M059J (cell line): ENCODE measurements at places on chromosomes 12 and 14. TPM values are rescaled to one million over a fixed set of nuclear protein-coding genes. Genes with fewer than 3 reads are reported as not detected.
A peak's percentile ranks its signal among the peaks of the same experiment; 100 is the strongest.

DNA sequence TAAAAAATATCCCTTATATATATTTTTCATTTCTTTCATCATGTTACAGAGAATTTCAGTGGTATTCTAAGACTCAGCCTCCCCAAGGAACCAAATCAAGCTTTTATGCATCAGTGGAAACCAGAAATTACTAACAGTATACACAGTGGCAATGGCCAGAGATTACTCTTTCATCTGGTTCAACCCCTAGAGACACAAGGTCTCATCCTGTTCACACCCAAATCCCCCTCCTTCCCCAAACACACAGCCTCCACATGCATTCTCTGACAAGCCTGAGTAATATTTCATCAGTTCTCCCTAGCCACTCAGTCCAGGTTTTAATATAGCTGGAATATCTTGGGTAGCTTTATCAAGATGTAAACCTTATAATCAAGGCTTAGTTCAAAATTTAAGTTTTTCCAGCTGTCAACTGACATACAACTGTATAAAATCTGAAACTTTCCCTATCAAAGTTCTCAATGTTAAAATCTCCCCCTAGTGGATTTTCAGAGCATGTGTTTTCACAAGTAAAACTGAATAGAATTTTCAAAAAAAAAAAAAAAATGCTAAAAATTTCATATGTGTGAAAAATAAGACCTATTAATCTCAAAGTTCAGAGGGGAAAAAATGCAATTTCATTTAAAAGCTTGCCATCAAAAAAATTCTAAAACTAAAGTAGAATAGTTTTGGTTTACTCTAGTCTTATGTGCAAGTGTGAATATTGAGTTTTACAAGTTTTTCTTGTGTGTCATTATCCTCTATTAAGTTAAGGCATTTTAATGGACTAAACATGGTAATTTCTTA, 10.5 kb upstream of the SSTR1 start:
- no peak for DNase-seq

GRCh38 chr12:46087916-46088439, 97.6 kb upstream of the SCAF11 start:
- DNase-seq, result peak; percentile 49

DNA sequence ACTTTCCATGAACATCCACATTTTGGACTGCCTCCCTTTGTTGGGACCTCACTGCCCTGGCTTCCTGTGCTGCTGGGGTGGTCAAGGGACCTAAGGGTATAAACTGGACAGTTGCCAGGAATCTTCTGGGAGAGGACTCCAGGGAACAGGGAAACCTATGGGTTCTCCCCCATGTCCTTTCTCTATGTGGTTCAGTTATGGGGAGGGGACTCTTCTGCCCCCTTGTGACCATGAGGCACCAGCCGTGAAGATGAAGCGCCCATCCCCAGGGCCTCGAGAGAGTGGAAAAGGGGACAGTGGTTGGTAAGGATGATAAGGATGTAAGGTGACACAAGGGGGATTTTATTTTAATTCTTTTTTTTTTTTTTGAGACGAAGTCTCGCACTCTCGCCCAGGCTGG, 177.0 kb upstream of the TMEM132C start:
- no peak for DNase-seq

DNA sequence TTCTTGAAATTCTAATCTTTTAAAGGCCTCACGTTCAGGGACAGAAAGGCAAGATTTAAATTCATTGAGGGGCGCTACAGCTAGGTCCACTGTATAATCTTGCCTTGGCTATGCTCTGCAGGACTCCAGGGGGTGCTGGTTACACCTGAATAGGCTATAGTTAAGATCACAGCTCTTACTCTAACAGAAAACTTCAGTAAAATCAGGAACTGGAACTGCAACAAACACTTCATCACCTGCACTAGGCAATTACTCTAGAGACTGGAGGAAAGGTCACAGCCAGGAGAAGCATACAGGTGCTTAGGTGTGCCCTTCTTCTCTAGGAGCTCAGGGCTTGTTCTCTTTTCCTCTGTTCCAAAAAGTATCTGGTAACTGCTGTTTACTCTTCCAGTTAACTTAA, 20.9 kb downstream of the SLCO1C1 start:
- DNase-seq, result no peak

- DNase-seq, result no peak
Observed at GRCh38 chr12:68796399-68796798, 11.6 kb upstream of the MDM2 start.

GRCh38 chr14:103074729-103075367, 9.2 kb upstream of the LBHD2 start:
- DNase-seq, result no peak

DNA sequence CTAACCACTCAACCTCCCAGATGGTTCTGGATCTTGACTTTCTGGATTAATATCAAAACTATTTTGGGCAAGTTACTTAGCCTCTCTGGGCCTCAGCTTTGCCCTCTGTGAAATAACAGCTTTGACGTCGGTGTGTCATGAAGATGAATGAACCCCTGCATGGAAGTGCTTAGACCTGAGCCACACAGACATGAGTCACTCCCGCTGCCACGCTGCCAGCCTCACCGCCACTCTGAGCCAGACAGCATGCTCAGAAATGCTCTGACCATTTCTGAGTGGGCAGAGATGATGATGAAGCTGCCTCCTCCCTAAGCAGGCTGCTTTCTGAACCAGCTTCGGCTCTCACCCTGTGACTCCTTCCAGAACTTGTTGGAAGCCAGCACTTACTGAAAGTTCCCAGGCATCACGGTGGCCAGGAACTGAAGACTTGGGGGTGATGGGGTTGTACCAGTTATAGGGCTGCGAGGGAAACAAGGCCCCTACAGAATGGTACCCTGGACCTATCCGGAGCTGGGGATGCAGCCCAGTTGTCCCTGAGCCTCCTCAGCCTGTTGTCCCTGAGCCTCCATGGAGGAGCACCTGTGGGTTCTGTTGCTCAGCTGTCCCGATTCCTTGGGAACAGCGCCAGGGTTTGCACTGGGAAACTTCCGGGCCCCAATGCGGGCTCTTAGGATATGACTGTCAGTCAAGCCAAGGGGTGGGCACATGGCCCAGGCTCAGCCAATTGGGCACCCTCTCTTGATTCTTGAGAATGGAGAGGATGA, 2.0 kb upstream of the CCDC197 start:
- DNase-seq, result peak; percentile 84

DNA sequence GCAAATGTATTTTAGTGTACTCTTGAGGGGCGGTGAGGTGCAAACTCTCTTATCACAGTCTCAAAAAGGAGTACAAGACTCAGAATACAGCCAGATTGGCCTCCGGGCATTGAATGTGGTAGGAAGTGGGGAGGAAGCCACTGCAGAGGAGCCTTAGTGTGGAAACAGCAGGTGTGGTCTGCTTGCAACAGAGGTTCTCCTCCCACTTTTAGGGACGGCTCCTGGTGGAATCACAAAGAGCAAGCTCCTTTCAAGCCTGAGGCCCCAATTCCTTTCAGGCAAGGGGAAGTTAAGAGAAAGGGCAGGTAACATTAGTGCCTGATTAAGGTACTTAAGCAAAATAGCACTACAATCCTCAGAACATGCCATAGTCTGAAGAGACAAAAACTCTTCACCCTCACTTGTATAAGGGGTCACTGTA, 23.7 kb upstream of the SLC2A3 start:
- peak; percentile 88 for DNase-seq

GRCh38 chr12:64747695-64748094, 11.5 kb downstream of the GNS start:
- DNase-seq, result peak; percentile 28

DNA sequence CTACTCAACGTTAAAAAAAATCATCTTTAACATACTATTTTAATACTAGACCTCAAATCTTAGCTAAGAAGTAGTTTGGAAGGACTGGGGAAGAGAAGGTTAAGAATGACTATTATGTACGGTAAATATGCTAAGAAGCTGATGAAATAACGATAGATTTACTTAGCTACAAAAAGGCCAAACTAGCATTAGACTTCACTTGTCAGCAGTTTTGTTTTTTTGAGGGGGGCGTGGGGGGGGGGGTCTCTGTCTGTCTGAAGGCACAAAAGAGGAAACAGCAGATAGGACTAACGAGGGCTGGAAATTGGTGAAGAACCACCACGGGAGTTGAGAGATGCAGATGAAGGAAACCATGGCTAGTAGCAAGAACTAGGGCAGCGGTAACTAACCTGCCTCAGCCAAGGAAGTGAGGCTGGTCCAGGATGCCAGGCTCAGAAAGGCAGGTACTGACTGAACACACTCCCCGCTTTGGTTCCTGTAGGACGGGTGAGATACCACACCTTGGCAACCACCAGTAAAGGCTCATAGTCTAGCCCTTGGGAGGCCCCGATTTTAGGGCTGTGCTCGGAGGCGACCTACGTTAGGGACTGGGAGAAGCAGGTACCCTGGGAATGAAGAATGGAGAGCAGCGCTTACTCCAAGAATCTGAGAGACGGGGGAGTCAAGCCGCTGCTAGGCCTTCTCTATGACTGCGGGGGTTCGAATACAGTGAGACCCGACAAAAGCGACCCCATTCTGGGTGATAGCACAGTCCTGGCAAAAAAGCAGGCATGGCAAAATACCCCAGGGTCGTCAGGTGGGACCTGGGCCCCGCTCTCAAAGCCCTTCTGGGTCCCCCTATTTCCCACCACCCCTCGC, 675 bp downstream of the NEDD8 start:
- DNase-seq, result no peak

DNA sequence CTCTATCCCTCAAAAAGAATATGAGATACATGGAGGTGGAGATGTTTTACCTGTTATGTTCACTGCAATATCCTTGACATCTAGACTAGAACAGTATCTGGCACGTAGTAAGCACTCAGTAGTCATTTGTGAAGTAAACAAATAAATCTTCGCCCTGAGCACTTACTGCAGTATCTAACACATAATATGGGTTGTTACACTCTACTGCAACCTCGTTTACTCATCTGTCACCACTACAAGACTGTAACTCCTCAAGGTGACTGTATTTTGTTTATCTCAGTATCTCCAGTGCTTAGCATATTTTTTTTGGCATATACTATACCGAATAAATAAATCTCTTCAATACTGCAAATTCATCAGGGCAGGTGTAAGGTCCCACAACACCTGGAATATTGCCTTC, 66.1 kb downstream of the WASHC3 start:
- no peak for DNase-seq

DNA sequence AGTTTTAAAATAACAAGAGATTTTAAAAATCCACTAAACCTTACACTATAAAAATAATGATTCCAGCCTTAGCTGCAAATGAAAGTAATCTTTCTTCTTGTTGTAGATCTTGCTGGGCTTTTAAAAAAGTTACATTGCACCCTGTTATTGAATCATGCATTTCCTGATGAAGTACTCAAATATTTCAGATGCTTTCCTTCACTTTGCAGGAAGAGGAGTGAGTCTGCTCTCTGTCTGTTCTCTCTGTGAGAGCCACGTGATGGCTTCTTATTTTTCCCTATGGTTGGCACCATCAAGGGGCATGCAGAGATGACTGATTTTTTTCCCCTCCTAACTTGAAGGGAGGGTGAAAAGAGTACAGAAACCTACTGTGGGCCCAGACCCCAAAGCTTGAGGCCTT, 262.7 kb downstream of the ATP23 start:
- DNase-seq, result peak; percentile 7

DNA sequence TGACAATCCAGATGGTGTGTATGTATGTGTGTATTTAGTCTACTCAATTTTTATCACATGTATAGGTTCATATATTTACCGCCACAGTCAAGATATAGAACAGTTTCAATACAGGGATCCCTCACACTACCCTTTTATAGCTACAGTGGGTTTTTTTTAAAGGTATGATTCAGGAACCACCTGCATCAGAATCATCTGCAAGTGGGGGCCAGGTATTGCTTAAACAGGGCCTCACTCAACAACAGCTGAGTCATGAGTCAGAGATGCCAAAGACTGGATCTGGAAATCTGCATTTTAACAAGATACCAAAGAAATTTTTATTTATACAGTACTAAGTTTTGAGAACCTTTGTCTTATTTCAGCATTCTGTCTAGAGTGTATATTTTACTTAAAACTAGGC, 117.6 kb downstream of the SLC35F4 start:
- no peak for DNase-seq

- no peak for DNase-seq
Observed at GRCh38 chr12:29763301-29763683, 20.4 kb downstream of the TMTC1 start.

GRCh38 chr14:69928111-69928523, 48.9 kb downstream of the SMOC1 start:
- no peak for DNase-seq

GRCh38 chr12:100024974-100025555, 40.3 kb upstream of the ANKS1B start:
- DNase-seq, result no peak

DNA sequence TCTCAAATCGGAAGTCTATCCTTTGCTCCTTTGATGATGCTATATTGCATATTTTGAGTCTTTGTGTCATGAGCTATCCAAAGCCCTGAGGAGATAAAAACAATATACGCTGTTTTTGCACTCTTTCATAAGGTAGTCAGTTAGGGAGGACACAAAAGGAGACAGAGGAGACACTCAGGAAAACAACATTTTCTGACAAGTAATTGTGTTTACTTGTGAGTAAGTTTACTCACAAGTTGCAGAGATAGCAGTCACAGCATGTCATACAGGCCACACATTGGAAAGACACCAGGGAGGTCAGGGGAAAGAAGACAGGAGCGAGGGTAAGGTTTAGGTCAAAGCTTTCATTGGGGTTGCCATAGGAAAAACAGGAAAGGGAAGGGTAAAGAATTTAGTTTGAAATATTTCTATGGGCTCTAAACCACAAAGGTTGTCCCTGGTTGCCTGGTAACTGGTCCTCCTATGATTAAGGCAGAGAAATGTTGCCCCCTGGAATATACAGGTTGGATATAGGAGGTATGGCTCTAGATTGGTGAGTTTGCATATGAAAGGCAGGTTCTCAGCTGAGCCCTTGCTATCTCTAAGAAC, 7.4 kb upstream of the GABARAPL1 start:
- DNase-seq, result peak; percentile 90

DNA sequence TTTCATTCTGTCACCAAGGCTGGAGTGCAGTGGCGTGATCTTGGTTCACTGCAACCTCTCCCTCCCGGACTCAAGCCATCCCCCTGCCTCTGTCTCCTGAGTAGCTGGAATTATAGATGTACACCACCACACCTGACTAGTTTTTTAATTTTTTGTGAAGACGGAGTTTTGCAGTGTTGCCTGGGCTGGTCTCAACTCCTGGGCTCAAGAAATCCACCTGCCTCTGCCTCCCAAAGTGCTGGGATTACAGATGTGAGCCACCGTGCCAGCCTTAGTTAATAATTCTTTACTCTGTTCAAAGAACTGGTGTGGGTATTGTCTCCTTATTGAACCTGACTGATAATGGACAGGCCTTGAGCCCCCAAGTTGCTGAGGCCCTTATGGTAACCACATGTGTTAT, 10.4 kb upstream of the KRT7 start:
- DNase-seq, result no peak

GRCh38 chr14:24863968-24864684, 185.8 kb downstream of the STXBP6 start:
- DNase-seq, result no peak

- DNase-seq, result no peak
Observed at GRCh38 chr12:131005161-131006035, 51.7 kb downstream of the ADGRD1 start.

Gene STYK1
- 1.6 and 5.9 TPM in 2 replicates for total RNA-seq

Gene TSPAN8
- 0.64 TPM in 1 of 2 replicates, not detected in the other for total RNA-seq

Gene GLI1
- 1.5 TPM in 1 of 2 replicates, not detected in the other for total RNA-seq

Gene PPP2R5C
- 54.4 and 81.1 TPM in 2 replicates for total RNA-seq

Gene APOF
- not detected in 2 replicates for total RNA-seq

Gene IFNG-AS1
- total RNA-seq, result not detected in 2 replicates

Gene FGF23
- not detected in 2 replicates for total RNA-seq

Gene VWF
- 0.05 TPM in 1 of 2 replicates, not detected in the other for total RNA-seq

Gene ANKS1B
- 0.52 and 4.1 TPM in 2 replicates for total RNA-seq

Gene KCNA5
- total RNA-seq, result not detected in 2 replicates

Gene CAMKK2
- total RNA-seq, result 6.1 and 7.3 TPM in 2 replicates
